ENCODE measurements at places on chromosomes 3 and 15.

DNA sequence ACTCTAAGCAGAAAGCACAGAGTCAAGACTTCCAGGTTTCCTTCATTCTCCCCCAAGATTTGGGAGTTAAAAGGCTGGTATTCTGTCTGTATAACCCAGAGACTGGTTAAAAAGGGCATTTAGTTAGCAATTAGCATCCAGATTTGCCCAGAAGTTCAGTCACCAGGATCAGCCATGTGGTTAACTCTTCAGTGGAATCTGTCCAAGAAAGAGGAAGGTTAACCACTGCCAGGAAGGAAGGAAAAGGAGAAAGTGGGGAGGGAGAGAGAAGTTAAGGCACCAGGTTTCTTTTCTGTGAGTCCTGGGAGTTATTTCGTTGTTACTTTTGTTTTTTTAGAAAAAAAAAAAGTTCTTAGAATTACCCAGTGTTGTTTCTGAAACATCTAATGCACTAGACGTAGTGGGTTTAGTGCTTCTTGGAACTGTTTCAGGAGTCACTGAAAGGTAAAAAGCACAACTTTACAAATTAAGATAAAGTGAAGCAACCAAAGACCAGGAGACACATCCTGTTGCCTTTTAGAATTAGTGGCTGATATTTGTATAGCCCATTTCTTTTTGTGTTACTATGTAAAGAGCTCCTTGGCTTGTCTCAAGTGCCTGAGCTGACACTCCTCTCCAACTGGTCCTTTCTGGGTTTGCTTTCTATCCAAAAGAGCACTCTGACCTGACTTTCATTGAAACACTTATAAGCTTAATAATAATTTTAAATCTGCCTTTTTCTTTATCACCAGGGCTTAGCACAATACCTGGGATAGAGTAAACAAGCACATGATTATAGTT is 128.6 kb downstream of the ABI3BP start:
- no peak for DNase-seq

- no peak for DNase-seq
Observed at GRCh38 chr3:22228705-22229104, 477.7 kb upstream of the ZNF385D start.

GRCh38 chr3:142424754-142425153 is 23.1 kb downstream of the XRN1 start:
- DNase-seq: no peak

DNA sequence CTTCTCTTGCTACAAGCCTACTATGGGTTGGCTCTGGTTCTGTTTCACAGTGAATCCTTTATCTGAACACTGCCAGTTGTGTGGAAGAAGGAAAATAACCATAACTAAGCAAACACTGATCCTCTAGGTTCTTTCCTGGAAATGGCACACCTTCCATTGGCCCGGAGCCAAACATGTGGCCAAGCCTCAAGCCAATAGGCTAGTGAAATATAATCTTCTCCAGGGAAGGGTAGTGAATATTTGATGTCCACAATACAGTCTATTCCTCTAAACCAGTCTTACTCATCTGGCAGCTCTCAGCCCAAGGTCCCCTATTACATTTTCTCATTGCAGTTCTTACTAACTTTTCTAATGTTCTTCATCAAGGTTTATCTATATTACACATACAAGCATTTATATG is 921.3 kb downstream of the TUSC7 start:
- DNase-seq: no peak

GRCh38 chr3:45135959-45136358 is 10.2 kb downstream of the CDCP1 start:
- no peak for DNase-seq

DNA sequence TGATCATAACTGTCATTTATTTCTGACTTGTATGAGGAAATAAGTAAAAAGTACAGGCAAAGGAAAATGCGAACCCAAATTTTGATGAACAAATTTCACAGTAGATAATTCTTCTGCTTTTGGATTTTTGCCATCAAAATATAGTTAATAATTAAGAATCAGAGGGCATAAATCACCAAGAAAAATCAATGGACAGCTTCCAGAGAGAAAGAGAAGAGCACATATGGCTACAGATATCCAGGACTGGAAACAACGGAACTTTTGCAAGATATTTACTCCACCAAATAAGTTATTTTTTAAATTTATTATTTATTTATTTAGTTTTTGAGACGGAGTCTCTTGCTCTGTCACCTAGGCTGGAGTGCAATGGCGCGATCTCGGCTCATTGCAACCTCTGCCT is 35.1 kb upstream of the NANOGP8 start:
- DNase-seq: no peak

DNA sequence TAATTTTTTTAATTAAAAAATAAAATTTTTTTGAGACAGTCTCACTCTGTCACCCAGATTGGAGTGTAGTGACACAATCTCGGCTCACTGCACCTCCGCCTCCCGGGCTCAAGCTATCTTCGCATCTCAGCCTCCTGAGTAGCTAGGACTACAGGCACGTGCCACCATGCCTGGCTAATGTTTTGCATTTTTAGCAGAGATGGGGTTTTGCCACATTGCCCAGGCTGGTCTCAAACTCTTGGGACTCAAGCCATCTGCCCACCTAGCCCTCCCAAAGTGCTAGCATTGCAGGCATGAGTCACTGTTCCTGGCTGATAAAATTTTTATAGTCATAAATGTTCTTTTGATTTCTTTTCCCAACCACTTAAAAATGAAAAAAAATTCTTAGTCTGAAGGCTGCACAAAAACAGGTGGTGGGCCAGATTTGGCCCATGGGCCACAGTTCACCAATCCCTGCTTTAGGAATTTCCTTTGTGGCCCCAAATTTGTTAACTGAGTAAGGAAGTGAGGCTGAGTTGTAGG is 9.2 kb downstream of the UBA5 start:
- no peak for DNase-seq

GRCh38 chr3:159832024-159832423 is 156.6 kb upstream of the IL12A start:
- DNase-seq: no peak

DNA sequence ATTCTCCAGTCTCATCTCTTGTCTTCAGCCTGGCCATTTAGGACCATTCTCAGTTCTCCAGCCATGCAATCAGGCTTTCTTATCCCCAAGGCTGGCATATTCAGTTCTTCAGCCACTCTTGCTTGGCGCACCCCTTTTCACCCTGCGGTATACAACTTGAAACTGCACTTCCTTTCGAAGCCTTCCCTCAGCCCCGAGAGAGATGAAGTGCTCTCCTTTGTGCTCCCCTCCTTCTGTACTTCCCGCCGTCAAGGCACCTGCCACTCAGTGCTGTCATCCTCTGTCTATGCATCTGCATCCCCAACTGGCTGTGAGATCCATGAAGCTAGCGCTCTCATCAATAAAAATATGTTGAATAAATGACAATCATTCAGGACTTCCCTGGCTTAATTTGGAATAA is 45.7 kb downstream of the MORC1 start:
- DNase-seq: no peak
